ENCODE measurements at places on chromosomes 2 and 18.

- no peak for DNase-seq
Observed at GRCh38 chr2:111239107-111239506, 118.4 kb downstream of the BCL2L11 start.

GRCh38 chr2:160201849-160202539, 1.9 kb upstream of the ITGB6 start:
- DNase-seq = no peak

DNA sequence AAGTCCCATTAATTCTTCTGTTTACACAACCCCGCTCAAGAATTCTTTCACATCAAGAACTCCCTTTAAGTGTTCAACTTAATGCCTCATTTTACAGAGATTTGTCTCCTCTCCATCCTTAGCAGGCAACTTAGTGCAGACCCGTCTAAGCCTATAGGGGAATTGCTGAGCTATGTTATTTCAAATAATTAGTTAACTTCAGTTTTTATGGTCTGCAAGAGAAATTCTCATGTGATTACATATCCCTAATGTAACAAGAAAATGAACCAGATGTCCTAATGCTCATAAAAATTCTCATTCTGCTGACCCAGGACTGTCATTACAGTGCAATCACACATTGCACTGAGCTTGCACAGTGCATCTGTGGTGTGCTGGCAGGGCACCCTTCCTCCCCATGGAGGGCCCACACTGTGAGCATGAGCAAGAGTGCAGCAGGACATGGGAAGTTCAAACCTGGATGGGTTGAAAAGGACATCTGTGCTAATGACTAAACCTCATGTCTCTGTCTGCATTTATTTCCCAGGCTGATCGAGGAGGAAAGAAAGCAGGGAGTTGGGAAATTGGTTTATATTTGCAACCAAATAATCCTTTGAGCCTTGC, 97.1 kb downstream of the COL5A2 start:
- no peak for DNase-seq

GRCh38 chr2:201004370-201004769, 40.9 kb upstream of the ORC2 start:
- no peak for DNase-seq

DNA sequence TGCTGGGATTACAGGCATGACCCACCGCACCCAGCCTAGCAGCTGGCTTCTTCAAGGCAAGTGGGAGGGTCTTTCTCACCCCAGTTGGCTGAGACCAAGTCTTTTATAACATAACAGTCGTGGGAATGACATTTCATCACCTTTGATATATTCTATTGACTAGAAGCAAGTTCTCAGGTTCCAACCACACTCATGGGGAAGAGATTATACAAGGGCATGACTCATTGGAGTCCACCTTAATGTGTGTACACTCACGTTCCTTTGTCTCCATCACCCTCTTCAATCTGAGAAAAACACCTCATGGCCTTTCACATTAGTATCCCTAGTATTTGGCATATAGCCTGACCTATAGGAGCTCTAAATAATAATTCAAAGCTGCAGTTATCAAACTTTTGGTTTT, 2.8 kb upstream of the BBS5 start:
- DNase-seq = no peak

DNA sequence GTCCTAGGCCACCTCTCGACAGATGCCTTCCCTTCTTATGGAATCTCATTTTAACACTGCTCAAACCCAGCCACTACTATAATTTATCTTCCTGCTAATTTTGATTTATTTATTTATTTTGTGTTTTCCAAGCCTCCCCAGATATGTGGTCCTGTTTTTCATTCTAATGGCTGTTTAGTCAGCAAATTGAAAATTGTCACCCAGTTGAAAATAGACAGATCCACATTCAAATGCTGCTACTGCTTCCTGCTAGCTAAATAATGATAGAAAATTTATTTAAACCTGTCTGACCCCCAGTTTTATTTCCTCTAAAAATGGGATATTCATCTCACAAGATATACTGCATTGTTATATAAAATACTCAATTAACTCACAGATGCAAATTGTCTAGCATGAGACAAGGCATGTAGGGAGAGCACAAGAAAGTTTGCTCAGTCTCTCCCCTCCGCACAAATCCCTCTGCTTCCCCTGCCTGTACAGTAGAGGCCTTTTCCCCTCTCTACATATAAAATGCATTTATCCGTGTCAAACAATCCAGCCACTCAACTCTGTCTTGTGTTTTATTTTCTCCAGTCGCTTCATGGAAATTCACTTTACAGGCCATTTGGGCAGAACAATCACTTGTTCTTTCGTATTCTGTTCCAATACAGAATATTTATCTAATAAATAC, 389.9 kb downstream of the SOX11 start:
- no peak for DNase-seq

GRCh38 chr18:22378672-22379282, 38.9 kb downstream of the CTAGE1 start:
- no peak for DNase-seq

DNA sequence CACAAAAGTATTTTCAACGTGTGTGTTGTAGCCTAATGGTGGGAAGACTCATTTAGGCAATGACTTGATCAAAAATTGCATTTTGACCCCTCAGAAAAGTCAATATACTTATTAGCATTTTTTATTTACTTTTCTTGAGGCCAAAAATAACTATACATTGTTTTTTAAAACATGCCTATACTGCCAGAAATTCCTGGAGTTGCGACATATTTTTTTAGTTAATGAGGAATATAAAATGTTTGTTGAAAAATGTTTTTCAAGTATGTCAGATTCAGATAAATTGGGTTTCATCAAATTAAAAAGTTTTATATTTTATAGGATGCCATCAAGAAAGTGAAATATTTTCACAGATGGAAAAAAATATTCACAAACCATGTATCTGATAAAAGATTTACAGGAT, 39.6 kb downstream of the R3HDM1 start:
- DNase-seq = no peak

GRCh38 chr2:67668538-67668937, 271.4 kb downstream of the ETAA1 start:
- DNase-seq = no peak

GRCh38 chr2:109028277-109028676, 39.3 kb upstream of the EDAR start:
- no peak for DNase-seq

DNA sequence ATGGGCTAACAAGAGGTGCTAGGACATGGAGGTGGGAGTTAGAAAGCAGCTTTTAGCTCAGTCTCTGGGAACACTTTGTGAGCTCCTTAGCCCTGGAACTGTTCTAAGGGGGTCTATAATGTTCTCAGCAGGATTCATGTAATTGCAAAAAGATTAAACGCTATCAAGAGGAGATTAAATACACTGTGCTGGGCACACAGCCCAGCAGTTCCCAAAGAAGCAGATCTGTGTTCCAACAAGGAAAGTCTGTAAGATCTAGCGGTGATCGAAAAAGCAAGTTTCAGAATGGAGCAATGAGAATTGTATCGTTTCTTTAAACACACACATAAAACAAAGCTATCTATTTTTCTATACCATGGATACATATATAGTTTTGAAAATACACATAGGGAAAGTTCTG, 2.4 kb upstream of the ARID5A start:
- DNase-seq = no peak

GRCh38 chr18:76461148-76461547, 33.9 kb downstream of the ZNF516 start:
- no peak for DNase-seq

DNA sequence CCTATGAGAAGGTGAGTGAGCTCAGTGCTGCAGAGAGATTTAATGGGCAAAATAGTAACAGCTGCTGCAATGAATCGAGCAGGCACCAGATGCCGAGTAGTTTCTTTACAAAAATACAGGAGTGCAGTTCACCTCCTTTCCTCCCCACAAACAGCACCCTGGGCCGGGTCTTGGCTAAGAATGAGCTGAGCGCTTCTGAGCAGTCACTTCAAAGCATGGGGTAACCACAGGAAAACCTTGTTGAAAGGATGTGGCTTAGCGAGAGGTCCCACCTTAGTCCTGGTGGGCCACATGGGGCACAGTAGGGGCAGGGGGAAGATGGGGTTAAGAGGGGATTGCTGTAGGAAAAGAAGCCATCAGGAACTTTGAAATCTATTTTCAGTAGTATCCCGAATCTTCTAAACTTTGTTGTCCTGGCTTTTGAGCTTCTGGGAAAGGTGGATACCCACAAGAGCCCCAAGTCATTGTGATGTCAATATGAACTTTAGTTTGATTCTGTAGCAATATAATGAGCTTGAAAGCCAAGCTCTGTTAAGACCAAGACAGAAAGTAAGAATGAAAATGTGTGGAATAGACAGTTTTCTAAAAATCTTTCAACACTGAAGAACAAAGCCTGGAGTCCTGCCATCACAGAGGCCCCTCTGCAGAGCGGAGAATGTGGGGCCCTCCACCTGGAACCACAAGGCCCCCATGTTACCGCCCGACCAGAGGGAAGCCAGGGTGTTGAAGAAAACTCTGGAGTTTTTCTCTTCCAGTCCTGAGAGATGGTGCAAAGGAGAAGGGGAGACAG, 101.0 kb upstream of the ZNF236 start:
- DNase-seq = peak; percentile 35

DNA sequence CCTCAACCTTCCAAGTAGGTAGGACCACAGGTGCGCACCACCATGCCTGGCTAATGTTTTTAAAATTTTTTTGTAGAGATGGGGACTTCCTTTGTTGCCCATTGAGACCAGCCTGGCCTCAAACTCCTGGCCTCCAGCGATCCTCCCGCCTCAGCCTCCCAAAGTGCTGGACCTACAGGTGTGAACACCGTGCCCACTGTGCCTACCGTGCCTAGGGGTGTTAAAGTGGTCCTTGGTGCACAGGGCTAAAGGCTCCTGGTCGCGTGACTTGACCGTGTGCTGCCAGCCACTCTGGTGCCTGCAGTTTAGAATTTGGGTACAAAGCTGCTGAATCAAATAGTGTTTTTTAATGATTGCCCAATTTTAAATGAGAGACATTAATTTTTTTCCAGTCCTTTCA, 51.0 kb upstream of the KCNG2 start:
- DNase-seq = no peak

DNA sequence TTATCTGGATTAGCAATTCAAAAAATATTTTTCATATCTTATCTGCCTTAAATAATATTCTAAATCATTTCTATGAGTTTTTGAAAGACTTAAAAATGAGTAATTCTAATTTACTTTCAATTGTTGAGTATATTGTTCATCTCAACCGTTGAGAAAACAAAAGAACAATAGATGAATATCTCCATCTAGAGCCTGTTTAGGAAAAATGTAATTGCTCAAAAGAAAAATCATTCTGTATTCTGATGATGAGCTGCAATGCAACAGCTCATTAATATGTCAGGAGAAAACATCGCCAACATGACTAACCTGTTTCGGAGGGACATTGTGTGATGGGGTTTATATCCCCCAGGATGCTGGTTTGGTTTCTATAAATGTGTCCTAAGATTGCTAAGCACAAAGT, 417.6 kb downstream of the SUCLG1 start:
- DNase-seq = no peak

- DNase-seq = no peak
Observed at GRCh38 chr2:49037197-49037596, 117.1 kb downstream of the FSHR start.

GRCh38 chr2:233208382-233209116, 42.9 kb upstream of the ATG16L1 start:
- DNase-seq = no peak

DNA sequence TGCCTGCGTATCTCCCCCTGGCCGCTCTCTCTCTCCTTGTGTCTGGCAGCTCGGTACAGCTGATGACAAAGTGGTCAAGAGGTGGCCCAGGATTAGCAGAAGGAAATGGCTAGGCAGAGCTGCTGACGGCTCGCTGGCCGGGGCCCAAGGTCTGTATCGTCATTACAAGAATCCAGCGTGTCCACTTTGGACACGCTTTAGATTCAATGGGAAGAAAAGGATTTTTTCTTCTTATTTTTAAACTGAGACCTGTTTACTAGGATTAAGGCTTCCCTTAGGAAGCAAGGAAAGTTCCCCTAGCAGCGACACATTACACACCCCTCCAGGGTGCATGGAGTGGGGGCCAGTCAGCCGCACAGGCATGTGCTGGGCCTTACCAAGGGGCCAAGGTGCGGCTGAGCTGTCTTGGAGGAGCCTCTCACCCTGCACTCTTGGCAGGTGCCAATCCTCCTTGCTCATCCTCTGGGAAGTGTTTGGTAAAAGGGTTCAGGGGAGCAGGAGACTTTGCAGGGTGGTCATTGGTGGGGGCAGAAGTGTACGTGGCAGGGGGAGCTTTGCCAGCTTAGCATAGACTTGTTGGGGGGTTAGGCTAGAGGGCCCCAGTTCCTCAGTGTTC, 76.8 kb downstream of the POLR1A start:
- DNase-seq = no peak

DNA sequence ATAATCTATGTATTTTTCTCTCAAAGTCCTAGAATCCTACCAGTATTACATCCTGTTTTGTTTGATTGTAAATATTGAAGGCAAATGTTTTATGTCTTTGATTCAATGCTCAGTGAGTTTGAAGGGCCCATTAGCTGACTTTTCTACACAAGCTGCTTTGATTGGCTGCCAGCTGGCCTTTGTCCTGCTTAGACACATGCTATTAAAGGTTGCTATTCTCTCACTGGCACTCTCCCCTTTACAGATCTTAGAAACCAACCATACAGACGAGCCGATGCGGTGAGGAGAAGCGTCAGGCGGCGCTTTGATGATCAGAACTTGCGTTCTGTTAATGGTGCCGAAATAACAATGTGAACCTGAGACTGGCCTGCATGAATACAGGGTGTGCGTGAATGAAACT, 69.7 kb downstream of the PRPF40A start:
- DNase-seq = no peak

- no peak for DNase-seq
Observed at GRCh38 chr2:29033172-29033571, 41.2 kb downstream of the PCARE start.

DNA sequence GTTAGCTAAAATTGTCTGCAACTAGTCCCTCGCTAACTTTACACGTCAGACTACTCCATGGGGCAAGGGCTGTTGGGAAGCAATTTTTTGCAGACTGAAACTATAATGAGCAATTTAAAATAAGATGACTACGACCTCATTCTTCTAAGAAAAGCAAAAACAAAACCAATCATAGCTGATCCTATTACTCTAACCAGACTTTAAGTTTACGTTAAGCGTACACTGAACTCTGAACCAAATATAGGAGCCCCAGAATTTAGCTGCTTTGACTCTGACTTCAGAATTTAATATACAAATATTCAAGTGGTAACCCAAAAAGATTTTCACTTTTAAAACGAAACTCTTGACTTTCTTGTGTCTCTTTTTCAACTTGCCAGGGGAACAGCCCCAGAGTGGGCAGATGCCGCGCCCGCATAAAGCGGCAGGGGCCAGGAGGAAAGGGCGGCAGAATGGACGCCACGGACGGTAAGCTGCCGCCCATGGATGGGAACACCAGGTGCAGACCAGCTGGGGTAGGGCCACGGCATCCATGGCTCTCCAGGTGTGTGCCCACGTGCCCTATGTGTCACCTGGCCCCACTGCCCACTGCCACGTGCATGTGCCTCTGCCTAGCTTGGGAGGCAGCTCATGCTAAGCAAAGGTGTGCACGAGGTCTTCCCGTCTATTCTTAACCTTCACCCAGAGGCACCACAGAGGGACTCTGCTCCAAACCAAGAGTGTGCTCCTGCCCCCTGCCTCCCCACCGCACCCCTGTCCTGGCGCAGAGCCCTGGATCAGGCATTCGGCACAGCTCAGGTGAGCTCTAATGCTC, 217.6 kb downstream of the HDAC4 start:
- no peak for DNase-seq

GRCh38 chr2:154449951-154450658, 248.4 kb upstream of the KCNJ3 start:
- no peak for DNase-seq

- no peak for DNase-seq
Observed at GRCh38 chr18:55405475-55405874, 182.5 kb downstream of the TCF4 start.

All from activated CD4-positive, alpha-beta T cell treated with anti-CD3 and anti-CD28 coated beads for 4 hours (primary cell).